Umbilical cord (tissue), 2 donors: ENCODE measurements at places on chromosomes 3 and 15.

- DNase-seq: no peak
Measured at GRCh38 chr15:93291380-93291779, 202.4 kb upstream of the RGMA start.

- peak; percentile 24 for DNase-seq
Measured at GRCh38 chr3:160982491-160982890, 122.7 kb downstream of the B3GALNT1 start.

DNA sequence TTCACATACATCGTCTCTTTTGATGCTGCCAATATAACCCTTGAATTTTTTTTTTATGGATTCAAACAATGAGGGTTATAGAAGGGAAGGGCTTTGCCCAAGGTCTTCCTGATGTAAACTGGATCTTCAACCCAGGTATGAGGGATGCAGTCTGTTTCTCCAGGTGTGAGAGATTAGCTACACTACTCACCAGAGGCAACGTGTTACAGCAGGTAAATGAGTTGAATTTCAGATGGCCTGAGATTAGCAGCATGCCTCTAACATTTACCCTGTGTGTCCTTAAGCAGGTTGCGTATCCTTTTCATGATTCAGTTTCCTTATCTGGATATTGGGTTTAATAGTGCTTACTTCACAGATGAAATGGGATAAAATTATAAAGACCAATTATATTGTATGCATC, 1.9 kb downstream of the RTP4 start:
- no peak for DNase-seq

DNA sequence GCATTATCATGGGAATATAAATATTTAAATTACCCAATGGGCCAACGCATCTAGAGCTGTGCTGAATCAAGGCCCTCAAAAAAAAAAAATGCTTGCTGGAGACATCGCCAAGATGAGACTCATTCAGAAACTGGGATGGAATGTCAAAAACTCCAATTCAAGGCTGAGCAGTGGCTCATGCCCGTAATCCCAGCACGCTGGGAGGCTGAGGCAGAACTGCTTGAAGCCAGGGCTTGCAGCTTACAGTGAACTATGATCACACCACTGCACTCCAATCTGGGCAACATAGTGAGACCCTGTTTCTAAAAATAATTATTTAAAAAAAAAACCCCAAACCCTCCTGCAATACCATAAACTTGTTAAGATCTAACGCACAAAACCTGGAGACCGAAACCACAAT, 3.1 kb upstream of the CACNA1D start:
- no peak for DNase-seq

DNA sequence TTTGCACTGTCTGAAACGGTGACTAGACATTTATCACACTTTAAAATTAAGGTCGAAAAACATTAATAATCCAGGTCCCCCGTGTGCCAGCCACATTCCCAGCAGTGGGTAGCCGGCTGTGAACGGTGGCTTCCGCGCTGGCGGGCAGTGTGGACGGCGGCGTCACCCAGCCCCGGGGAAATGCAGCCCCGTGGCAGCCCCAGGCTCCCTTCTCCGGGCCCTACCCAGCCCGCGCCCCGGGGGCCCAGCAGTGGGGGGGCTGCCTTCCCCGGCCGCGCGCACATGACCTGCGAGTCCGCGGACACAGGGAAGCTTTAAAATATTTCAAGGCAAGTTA, 25.3 kb downstream of the GABRA5 start:
- no peak for DNase-seq

GRCh38 chr3:151200586-151200985, 2.4 kb downstream of the GPR171 start:
- no peak for DNase-seq

DNA sequence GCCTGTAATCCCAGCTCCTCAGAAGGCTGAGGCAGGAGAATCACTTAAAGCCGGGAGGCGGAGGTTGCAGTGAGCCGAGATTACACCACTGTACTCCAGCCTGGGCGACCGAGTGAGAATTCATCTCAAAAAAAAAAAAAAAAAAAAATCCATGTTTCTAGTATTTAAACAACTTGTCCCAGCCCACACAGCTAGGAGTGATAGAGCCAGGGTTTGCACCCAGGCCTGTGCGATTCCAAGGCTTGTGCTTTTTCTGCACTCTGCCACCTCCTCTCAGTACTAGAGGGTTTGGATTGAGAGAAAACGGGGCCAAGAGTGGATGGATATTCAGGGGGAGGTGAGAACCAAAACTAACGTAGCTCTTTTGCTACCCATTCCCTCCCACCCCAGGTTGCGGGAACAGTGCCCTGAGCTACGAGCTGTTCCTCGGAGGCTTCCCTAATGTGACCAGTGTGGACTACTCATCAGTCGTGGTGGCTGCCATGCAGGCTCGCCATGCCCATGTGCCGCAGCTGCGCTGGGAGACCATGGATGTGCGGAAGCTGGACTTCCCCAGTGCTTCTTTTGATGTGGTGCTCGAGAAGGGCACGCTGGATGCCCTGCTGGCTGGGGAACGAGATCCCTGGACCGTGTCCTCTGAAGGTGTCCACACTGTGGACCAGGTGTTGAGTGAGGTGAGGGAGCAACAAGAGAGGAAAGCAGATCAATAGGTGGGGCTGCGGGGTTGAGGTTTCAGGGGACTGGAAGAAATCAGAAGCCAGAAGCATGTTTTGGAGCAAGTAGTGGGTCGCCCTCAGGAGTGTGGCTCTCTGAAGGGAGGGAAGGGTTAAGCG, 4.1 kb downstream of the CAMK2N2 start:
- no peak for DNase-seq

DNA sequence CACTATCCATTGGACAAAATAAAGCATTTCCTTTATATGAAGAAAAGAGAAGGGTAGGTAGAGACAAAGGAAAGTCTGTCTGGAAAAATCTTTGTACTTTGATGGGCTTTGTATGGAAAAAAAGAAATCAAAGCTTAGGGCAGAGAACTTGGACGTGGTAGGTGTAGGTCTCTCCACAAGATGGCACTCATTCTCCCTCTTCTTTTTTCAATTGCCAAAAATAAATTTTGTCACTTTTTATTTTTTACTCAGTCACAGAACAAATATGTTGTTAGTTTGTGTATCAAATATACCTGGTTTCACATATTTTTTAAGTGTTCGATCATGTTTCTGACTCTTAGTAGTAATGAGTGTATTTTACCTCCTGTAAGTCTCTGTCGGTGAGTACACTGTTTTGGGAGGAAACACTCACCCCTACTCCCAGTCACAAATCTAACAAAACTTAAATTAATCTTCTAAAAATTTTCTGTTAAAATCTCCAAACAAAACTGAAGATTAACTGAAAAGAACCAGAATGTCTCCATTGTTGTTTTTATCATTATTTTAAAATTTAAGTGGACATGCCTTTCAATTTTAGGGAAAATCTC, 415.8 kb upstream of the GOLIM4 start:
- no peak for DNase-seq

- no peak for DNase-seq
Measured at GRCh38 chr3:65202395-65202794, 514.6 kb upstream of the ADAMTS9 start.

DNA sequence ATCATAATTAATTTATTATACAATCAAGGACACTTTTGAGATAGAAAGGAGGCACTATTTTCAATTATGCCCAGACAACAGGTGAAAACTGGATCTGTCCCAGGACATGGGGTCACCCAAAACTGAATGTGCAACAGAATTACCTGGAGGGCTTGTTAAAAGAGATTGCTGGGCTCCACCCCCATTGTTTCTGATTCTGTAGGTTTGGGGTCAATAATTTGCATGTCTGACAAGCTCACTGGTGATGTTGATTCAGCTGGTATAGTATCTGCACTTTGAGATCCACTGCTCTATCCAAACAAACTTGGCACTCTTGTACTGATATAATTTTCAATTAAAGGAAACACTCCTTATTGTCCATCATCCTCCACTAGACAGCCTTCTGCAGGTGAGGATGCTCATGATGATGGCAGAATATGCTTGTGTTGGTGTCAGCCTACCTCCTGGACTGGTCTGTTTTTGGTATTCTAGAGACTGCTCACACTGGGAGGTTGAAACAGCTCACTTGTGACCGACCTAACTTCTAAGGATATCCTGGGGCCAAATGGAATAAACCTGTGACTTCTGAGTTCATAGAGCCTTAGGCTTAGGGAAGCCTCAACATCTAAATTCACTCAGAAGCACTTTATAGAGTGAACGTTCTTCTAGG, 2.2 kb downstream of the P2RY14 start:
- no peak for DNase-seq

GRCh38 chr15:41860049-41860828, 21.6 kb downstream of the PLA2G4B start:
- no peak for DNase-seq

- DNase-seq: no peak
Measured at GRCh38 chr3:160446522-160447056, 3.0 kb downstream of the TRIM59 start.

- DNase-seq: peak; percentile 28
Measured at GRCh38 chr15:95591886-95592285, 738.6 kb upstream of the NR2F2 start.

GRCh38 chr3:123832692-123833397, 51.3 kb downstream of the MYLK start:
- no peak for DNase-seq

GRCh38 chr15:58490086-58490887, 58.5 kb downstream of the LIPC start:
- DNase-seq: no peak

DNA sequence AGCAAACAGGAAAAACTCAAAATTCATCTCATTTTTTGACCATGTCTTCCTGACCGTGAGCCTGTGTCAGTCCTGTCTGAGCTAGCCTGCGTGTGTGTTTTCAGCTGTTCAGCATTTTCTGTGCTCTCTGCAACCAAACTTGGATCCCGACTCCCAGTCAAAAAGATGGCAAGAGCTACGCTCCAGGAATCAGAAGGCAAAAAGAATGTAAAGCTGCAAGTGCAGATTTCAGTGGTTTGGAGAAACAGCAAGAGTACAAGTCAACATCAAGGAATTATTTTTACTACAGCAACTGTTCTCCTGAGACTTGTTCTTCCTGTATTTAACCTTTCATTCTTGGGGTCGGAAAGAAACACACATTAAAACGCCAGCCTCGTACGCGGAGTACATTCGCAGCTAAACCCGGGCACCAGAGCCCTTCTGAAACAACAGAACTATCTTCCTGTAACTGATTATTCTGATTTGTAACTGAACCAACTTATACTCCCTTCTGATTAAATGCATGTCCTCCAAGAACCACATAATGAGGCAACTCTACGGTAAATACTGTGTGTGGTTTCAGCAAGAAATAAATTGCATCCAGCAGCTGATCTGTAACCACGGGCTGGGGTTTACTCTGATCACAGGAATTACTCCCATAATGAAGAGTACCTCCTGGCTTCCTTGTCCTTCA, 107.4 kb downstream of the LRIG1 start:
- peak; percentile 41 for DNase-seq

DNA sequence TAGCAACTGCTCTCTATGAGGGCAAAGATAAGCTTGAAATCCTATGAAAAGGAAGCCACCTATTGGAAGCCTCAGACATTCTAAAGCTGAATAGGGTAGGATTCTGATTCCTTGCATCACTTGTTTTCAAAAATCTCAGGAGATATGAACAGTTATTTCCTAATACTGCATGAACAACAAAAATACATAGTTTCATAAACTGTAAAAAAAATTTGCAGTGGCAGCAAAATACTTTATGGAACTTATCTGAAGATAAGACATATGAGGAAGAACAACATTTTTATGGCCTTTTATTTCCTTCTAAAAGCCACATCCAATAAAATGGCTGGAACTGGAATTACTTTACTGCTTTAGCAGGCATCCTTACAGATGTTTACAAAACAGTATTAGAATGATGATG, 29.9 kb downstream of the AP3S2 start:
- peak; percentile 23 for DNase-seq

DNA sequence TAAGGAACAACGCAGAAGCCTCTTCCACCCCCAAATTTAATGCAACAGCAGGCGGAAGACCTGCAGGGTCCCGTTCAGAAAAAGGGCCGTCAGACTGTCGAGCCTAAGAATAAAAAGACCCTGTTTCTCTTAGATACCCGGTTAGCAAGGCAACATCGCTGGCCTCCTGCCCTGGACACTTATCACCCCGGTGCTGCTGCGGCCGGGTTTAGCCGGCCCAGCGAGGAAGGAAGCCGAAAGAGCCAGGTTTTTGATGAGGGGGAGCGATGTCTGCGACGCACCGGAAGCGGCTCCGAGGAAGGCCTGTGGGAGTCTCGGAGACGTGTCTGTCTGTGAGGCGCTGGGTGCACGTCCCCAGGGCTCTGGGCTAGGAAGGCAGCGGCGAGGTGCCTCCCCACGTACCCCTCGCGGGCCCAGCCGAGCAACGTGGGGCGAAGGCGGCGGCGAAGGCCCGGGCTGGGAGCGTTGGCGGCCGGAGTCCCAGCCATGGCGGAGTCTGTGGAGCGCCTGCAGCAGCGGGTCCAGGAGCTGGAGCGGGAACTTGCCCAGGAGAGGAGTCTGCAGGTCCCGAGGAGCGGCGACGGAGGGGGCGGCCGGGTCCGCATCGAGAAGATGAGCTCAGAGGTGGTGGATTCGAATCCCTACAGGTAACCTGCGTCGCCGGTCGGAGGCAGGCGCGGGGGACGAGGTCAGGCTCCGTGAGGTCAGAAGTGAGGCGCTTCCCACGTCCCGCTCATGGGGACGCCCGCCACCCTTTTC, at the start of gene UBA5:
Gene UBA5 (plus strand): TSS at position 278 of the 759 bp plus-strand sequence. CDS start 209 bp downstream, at position 487.
- peak; percentile 78 for DNase-seq

DNA sequence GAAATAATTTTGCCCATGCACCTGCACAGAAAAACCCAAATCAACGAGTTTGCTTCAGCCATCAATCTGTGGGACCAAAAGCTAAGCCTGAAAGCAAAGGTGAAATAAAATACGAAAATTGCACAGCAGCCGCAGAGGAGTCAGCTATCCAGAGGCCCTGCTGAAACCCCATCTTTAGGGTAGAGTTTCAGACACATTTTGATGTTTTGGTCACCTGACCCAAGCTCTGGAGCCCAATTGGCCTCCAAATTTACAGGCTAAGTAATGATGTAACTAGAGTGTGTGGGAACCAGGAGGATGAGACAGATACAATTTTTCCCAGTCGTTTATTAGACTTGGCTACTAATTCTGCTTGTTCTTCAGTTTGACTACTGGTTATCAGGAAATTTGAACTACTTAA, 308.6 kb upstream of the ATP11B start:
- DNase-seq: no peak

DNA sequence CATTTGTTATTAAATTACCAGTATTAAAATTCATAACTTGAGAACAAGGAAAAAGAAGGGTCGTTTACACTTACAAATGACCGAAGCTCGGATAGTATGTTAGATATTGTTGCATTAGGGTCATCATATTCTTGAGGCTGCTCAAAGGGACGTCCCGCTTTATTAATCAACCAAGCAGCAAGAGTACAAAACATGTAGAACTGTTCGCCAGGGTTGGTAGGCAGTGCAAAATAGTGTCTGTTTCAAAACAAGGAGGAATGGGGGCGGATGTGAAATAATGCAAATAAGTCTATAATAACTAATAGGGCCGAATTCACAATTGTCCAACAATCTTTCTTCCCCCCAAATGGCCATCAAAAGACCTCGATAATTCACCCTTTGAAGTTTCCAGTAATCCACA, 2.9 kb downstream of the IFT57 start:
- no peak for DNase-seq

DNA sequence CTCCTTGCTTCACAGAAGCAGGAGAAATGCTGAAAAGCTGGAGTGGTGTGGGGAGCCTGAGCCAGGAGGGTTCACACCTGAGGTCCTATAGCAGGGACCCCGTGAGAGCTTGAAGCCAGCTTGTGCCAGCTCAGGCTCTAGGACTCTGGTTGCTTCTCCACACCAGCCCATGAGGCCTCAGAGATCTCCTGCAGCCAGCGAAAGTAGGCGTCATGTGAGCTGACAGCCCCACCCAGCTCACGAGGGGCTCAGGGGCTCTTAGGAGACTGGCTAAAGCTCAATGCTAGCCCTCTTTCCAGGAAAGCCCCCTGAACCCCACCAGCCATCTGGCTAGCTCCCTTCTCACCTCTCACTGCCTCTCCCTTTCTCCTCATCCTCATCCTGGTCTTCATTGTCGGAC, 16.9 kb upstream of the CPEB1 start:
- DNase-seq: no peak
